Small intestine (tissue), 16 donors: ENCODE measurements at places on chromosomes 3 and 15. TPM values are rescaled to one million over a fixed set of nuclear protein-coding genes. Genes with fewer than 3 reads are reported as not detected.

The RASA2 gene
- polyA plus RNA-seq = 4.9 TPM

The CAMKV gene
- 32.1 TPM for polyA plus RNA-seq

The UNC13C gene
- polyA plus RNA-seq = not detected

The PDZRN3 gene
- 16.3 TPM for polyA plus RNA-seq

The SLC22A13 gene
- not detected for polyA plus RNA-seq

The TIGIT gene
- 0.45 TPM for polyA plus RNA-seq

The IL17RC gene
- polyA plus RNA-seq = 37.7 TPM

The RASGRP1 gene
- 0.54 TPM for polyA plus RNA-seq

The STAC gene
- 1.1 TPM for polyA plus RNA-seq

The SIN3A gene
- polyA plus RNA-seq = 36.0 TPM
